Stimulated activated CD8-positive, alpha-beta memory T cell treated with anti-CD3 and anti-CD28 coated beads, Interleukin-2, amount 100 ng/mL, for 48 hours (primary cell): ENCODE measurements at places on chromosomes 12 and 14.

- DNase-seq = no peak
Measured at GRCh38 chr12:106580671-106581508, 1.9 kb upstream of the RFX4 start.

DNA sequence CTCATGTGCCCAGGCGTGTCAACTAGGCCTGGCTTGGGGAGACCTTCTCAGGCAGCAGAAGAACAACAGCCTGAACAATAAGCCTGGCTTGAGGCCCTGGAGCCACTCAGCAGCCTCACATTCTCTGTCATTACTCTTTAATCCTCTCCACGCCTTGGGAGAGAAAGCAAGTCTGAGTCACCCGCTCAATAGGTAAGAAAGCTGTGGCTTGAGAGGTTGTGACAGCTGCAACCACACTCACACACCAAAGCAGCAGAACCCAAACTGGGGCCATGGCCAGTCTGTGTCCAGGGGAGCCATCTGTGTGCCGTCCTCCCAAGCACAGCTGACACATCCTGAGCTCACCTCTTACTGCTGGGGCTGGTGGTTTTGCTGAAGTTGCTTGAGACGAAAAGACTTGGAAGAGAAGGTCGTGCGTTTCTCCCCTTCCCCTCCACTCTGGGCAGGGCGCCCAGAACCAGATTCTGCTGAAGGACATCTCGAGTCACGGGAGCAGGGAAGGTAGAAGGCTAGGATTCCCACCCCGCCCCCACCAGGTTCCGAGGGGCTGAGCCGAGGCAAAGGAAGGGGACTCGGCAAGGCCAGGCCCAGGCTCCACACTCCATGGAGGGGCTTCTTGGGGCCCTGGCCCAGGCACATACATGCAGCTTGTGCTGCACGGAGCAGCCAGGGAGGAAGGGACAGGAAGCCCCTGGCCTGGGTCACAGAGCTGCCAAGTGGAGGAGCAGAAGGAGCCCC lies 5.5 kb downstream of the TMEM63C start:
- no peak for DNase-seq

DNA sequence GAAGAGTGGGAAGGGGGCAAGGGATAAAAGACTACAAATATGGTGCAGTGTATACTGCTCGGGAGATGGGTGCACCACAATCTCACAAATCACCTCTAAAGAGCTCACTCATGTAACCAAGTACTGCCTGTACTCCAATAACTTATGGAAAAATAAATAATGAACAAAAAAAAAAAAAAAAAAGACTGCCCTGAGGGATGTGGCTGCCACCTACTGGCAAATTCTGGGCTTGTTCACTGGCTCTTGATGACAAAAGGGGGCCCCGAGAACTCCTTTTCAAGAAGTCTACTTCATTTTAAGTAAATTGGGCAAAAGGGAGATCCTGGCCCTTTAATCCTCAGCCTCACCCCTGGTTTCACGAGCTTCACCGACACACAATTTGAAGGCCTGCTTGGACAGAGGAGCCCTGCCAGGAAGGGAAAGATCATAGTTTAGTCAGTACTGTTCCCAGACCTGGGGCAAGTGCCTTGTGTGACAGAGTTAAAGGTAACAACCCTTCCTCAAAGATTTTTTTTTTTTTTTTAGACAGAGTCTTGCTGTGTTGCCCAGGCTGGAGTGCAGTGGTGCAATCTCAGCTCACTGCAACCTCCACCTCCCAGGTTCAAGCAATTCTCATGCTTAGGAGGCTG lies 26.1 kb upstream of the STAC3 start:
- DNase-seq = no peak

GRCh38 chr14:71355324-71356201 lies 448.3 kb downstream of the PCNX1 start:
- no peak for DNase-seq

- no peak for DNase-seq
Measured at GRCh38 chr12:41034686-41035085, 153.4 kb upstream of the PDZRN4 start.

GRCh38 chr14:68447581-68448251 lies 345.2 kb downstream of the ZFP36L1 start:
- DNase-seq = no peak

DNA sequence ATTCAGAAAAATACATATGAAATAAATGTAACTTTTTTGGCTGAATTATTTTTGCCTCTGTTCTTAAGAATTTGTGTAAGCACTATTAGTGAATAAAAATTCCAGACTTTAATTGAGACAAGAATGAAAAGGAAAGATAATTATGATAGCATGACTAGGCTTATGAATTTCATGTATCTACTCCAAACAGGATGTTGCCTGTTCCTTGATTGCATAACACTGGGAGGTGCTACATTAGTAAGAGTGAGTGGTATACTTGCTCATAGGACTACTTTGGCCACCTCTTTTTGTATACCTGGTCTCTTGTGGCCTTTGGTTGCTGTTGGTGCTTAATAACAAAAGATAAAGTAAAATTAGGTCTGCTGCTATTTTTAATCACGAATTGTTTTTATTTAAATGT lies 112.8 kb downstream of the NAV3 start:
- DNase-seq = no peak

DNA sequence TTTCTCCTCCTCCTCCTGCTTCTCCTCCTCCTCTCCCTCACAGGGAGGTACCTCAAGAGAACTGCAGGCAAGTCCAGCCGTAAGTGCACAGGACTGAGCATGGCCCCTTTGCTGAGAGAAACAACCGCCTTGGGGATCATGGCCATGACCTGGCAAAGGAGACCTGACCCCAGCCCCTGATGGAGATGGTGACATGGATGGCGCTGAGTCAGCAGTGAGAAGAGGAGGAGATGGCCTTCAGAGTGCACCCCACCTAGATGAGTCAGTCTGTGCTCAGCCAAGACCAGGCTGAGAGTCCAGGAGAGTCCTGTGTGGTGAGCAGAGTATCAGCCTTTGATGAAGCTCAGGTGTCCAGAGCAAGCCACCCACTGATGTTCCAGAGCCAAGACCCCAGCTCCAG lies 36.4 kb downstream of the MEG3 start:
- no peak for DNase-seq

GRCh38 chr14:61478971-61479473 lies 157.6 kb downstream of the PRKCH start:
- no peak for DNase-seq

DNA sequence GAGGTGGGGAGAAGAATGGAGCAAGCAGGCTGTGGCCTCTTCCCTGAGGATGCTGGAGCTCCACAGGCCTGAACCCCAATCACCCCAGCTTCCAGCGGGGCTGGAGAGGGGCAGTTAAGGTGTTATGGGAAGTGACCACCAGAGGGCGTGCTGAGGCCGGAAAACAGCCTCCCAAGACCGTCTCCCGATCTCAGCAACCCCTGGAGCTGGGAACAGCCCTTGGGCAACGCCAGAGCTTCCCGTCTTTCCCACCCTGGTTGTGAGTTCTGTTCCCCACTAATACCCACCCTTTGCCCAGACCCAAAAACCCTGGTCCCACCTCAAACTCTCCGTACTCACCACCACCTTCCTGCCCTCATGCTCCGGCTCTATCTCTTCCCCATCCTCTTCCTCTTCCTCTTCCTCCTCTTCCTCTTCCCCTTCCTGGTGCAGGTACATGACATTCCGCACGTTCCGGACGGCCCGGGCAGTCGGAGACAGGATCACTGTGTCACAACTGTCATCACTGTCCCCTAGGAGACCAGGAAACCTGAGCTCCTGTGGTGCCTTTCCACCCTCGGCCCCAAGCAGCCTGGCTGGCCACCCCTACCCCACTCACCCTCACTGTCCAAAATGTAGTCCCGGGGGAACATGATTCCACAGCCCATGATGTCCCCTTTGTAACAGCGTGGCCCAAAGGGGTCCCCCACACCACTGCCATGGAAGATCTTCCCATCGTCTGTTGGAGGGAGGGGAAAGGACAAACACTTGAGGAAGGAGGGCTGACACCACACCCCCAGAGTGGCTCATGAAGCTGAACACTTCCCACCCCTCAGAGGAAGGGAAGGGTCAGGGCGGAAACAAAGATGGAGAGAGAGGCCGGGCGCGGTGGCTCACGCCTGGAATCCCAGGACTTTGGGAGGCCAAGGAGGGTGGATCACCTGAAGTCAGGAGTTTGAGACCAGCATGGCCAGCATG lies 12.9 kb downstream of the SPRYD3 start:
- DNase-seq = peak; percentile 44

DNA sequence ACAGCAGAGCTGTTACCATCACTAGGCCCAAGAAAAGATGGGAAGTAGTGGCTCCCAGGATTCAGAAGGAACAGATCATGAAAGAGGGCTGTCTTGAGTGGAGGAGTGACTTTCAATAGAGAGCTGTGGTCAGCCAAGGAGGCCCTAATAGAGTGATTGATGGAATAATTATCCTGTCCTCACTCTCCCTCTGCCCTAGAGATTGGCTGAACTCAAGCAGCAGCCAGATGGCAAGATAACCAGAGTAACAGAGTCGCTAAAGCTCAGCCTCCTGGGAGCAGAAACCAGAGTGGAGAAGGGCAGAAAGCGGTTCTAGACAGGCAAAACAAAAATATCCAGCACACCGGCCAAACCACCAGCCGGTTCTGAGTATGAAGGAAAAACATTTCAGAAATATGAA lies 23.1 kb downstream of the GMFB start:
- no peak for DNase-seq

DNA sequence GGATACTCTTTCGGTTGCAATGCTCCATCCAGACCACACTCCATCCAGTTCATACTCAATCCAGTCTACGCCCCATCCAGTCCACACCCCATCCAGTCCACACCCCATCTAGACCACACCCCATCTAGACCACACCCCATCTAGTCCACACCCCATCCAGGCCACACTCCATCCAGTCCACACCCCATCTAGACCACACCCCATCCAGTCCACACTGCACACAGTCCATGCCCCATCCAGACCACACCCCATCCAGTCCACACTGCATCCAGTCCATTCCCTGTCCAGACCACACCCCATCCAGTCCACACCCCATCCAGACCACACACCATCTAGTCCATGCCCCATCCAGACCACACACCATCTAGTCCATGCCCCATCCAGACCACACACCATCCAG lies 116.0 kb upstream of the RTL1 start:
- DNase-seq = no peak

GRCh38 chr12:83889745-83890144 lies 1022.9 kb downstream of the SLC6A15 start:
- no peak for DNase-seq

GRCh38 chr12:118119449-118119879 lies 15.7 kb upstream of the VSIG10 start:
- no peak for DNase-seq

GRCh38 chr14:74407801-74408154 lies 18.2 kb downstream of the SYNDIG1L start:
- DNase-seq = no peak

GRCh38 chr14:53316504-53316903 lies 163.4 kb upstream of the DDHD1 start:
- no peak for DNase-seq

GRCh38 chr12:32010631-32011336 lies 51.6 kb downstream of the RESF1 start:
- no peak for DNase-seq

GRCh38 chr12:23141335-23141734 lies 516.4 kb downstream of the ETNK1 start:
- DNase-seq = no peak

GRCh38 chr14:92404421-92404820 lies 81.5 kb downstream of the SLC24A4 start:
- no peak for DNase-seq

GRCh38 chr14:91521061-91521640 lies 11.0 kb upstream of the PPP4R3A start:
- DNase-seq = no peak

- no peak for DNase-seq
Measured at GRCh38 chr14:100688051-100688450, 38.6 kb upstream of the DLK1 start.

DNA sequence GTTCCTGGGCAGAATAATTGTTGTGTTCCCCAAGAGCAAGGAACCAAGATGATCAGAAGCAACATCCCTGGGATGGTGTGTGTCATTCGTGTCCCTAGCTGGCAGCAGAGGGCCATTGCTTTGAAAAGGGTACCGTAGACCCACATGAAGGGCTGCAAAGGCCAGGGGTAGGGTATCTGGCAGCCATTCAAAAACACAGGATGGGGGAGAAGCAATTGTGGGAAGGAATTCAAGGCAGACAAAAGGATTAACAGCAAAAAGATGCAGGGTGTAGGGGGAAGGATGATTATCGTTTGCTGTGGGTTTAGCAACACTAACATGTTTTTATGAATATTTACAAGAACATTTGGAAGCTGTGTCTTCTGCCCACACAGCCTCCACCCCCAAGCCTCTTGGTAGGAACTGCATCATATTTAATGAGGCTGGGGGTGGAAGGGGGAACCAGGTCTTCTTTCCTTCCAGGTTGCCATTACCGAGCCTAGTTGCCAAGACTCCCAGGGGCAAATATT lies 169.0 kb upstream of the G2E3 start:
- no peak for DNase-seq

- DNase-seq = no peak
Measured at GRCh38 chr14:88477513-88478250, 77.1 kb downstream of the PTPN21 start.

GRCh38 chr12:121789800-121790728 lies 3.4 kb downstream of the RHOF start:
- peak; percentile 89 for DNase-seq

GRCh38 chr14:52700701-52701172 lies 5.4 kb upstream of the ERO1A start:
- DNase-seq = no peak

DNA sequence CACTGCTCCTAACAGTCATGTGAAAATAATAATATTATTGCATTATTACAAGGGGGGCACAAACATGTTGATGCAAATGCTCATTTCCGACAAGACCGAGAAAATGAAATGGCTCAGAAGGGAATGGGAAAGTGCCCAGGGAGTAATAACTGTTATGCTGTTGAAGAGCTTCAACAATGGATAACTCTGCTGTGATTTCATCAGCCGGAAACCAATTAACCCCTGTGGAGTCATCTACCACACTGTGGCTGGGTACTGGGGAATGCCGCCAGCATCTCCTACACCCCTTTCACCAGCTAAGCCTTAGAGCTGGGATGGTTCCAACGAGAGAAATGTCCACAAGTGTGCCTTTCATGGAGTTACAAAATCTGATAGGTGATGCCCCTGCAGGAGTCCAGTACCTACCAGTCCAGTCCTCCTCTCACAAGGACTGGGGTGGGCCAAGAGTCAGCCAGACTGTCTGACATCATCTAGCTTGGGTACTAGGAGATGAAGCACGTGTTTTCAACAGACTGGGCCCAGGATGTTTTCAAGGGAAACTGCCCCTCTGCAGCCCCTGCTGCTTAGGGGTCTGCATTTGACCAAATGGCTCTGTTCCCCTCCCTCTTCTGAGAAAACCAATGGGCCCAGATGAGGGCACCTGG lies 509.3 kb upstream of the CCDC196 start:
- DNase-seq = no peak
